Skin of body (tissue), 3 donors: ENCODE measurements at places on chromosomes 3 and 15.

DNA sequence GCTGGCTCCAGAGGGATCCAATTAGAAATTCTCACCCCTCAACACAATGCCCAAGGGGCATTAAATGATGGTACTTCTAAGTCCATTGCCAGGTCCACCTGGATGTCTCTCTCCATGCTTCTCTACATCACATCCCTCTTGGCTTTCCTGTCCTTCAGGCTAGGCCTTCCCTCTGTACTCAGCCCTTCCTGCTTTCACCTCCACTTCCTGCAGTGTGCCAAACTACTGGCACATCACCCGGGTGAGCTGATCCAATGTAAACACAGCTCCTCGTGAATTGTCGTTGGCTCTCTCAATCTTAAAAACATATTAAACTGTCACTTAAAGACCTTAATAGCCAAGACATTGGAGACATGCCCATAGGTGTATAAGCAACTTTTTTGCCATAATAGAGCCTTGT is 4.0 kb downstream of the LMCD1 start:
- no peak for DNase-seq

GRCh38 chr3:182005219-182005618 is 293.5 kb downstream of the SOX2 start:
- no peak for DNase-seq

- no peak for DNase-seq
Measured at GRCh38 chr3:179026636-179027035, 45.0 kb downstream of the ZMAT3 start.

GRCh38 chr3:194439881-194440550 is 41.0 kb upstream of the GP5 start:
- no peak for DNase-seq

- DNase-seq = no peak
Measured at GRCh38 chr3:4418156-4418555, 48.9 kb downstream of the SUMF1 start.

DNA sequence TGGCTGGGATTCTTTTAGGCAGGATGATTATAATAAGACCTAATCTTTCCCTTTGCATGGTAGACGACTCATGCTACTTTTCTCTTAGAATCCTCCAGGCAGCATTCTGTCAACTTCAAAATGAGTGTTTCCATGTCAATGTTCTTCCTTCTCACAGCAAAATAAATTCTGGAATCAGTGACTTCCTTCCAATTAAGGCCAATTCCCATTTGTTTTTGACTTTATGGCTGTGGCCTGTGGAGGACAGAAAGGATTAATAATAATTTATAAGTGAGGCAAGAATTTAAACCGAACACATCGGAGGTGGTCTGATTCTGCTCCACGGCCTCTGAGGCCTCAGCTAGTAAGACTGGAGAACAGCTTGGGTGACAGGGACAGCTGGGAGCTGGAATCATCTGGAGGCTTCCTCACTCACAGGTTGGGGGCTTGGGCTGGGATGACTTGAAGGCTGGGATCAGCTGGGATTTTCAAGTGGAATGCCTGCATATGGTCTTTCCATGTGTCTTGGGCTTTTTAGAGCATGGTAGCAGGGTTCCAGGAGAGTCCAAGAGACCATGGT is 241.8 kb upstream of the MCTP2 start:
- no peak for DNase-seq

GRCh38 chr3:35648347-35648746 is 9.0 kb downstream of the ARPP21 start:
- no peak for DNase-seq

GRCh38 chr15:90165659-90166489 is 35.3 kb upstream of the SEMA4B start:
- DNase-seq = no peak

DNA sequence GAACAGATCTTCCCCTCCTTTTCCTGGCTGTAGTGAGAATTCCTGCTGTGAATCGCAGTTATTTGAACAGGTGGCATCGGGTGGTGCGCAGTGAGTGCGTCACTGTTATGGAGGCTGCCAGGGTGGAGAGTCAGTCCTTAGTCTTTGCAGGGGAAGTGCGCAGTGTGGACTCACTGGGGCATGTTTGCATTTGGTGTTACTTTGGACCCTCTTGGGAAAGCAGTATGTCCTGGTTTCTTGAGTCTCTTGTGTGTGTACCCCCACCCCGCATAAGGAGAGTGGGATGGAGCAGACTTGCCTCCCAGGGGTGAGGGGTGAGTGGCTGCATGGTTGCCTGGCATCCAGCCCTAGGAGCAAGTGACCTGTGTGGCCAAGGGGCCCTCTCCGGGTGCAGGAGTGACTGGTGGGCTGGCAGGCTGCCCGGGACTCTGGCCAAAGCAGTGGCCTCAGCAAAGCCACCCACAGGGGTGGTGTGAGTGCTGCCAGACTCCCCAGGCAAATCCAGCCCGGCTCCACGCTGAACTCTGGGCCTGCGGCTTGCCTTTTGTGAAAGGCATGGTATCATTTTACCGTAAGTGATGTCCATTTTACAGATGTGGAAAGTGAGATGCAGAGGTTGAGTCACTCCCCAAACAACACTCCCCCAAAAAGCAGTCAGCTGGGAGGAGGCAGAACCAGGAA is 46.4 kb downstream of the DNASE1L3 start:
- no peak for DNase-seq

DNA sequence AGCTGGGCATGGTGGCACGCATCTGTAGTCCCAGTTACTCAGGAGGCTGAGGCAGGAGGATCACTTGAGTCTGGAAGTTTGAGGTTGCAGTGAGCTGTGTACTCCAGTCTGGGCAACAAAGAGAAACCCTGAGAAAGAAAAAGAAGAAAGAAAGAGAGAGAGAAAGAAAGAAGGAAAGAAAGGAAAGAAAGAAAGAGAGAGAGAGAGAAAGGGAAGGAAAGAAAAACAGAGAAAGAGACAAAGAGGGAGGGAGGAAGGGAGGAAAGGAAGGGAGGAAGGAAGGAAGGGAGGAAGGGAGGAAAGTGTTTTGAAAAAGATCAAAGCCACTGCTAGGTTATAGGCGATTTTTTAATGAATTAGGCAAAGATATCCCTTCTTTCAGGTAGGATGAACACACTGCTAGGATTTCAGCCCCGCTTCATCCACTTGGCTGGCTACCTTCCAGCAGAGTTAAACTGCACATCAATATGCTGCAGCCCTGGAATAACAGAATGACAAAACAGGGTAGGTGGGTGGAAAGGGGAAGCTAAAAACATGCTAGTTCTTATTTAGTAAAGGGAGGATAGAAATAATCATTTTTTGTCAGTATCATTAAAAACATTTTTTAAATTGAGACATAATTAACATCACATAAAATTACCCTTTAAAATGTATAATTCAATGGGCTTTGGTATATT is 12.8 kb upstream of the PPARG start:
- no peak for DNase-seq

GRCh38 chr15:93932164-93932776 is 299.1 kb upstream of the MCTP2 start:
- no peak for DNase-seq

DNA sequence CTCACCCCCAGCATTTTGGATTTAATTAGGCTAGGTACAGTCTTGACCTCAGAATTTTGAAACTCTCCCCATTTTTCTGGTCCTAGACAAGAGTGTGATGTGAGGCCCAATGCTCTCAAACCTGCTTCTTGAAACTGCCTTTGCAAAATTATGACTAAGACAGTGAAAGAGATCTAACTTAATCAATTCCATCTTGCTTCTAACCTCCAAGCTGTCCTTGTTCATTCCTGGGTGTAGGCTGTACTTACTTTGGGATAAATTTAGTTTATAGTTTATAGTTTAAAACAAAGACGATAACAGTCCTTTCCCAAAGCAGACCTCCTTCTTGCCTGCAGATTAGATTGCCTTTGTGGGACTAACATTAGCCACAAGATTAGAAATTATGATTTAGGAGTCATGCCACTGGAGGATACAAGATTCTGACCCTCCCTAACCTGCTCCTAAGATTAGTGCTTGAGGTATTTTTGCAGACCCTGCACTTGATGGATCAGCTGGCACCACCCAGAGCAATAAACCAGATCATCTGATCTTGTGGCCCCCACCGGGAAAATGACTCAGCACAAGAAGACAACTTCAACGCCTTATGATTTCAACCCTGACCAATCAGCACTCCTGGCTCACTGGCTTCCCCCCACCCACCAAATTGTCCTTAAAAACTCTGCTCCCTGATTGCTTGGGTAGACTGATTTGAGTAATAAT is 59.6 kb downstream of the CD200R1L start:
- no peak for DNase-seq

GRCh38 chr3:184578822-184579221 is 17.2 kb downstream of the EPHB3 start:
- DNase-seq = no peak
